ENCODE measurements at places on chromosomes 7 and 10. TPM values are rescaled to one million over a fixed set of nuclear protein-coding genes. Genes with fewer than 3 reads are reported as not detected.

The LIPJ gene
- total RNA-seq, result not detected

The ZNF680 gene
- 10.2 TPM for total RNA-seq

The CC2D2B gene
- not detected for total RNA-seq

The PDE1C gene
- not detected for total RNA-seq

The MEOX2 gene
- total RNA-seq, result not detected

The ITGB8 gene
- total RNA-seq, result not detected
